ENCODE measurements at places on chromosomes 1 and 21. TPM values are rescaled to one million over a fixed set of nuclear protein-coding genes. Genes with fewer than 3 reads are reported as not detected.

- DNase-seq, result no peak
Observed at GRCh38 chr1:20603504-20604464, 14.9 kb downstream of the CDA start.

- no peak for DNase-seq
Observed at GRCh38 chr21:42130441-42130840, 59.3 kb downstream of the UMODL1 start.

GRCh38 chr1:68202239-68202832 is 30.0 kb downstream of the WLS start:
- DNase-seq, result no peak

DNA sequence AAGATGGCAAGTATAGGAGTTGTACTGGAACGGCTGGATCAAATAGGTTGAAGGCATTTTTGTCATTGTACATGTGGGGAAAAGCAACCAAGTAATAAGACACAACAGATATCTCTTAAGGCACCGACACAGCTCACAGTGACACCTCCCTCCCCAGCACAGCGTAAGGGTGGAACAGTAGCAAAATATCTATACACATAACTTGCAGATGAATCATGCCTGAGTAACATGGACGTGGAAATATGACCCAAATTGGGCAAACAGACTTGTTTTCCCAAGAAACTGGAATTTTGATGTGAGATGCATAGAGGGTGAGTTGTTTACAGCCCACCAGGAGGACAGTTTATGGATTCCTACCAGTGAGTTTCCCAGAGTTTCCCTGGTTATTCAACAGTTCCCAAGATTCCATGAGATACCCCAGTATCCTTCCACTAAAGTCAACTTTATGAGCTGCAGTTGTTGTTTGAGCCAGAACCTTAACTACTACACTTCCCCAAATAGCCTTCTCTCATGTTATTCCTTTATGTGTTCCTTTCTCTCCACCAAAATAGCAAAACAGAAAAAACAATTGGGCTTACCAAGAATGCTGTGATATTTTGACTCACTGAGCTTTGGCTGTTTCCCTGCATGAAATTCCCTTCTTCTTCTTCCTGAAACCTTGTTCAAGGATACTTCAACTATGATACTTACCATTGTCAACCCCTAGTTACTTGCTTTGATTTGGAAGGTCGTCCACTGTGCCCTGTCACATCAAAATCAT is 7.1 kb upstream of the DR1 start:
- no peak for DNase-seq

DNA sequence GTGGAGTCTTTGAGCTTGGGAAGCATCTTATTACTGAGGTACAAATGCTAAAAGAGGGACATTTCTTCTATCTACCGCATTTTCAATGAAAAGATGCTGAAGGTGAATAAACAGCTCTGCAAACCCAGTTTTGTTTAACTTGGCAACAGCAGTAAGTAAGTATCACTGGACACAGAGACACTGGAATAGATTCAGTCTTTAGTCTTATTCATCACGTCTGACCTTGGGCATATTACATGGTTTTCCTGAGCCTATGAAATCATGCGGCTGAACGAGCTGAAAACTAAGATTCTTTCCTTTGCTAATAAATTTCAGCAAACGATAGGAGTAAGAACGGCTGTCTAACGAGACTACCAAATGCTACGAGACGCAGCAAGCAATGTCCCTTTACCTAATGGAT is 207.4 kb downstream of the GABPA start:
- no peak for DNase-seq

DNA sequence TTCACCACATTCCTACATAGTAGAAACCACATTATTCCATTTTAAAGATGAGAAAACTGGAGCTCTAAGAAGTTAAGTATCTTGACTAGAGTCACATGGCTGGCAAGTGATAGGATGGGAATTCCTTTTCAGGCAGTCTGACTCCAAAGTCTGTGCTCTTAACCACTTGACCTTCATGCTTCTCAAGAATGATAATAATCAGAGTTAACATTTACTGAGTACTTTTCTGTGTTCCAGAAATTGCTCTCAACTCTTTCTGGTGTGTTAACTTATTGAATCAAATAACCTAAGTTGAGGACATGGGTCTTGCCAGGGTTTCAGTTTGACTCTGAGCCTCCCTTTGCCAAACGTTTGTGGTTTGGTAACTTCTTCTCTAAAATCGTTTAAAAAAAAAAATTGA is 169.4 kb downstream of the RASAL2 start:
- no peak for DNase-seq

- DNase-seq, result no peak
Observed at GRCh38 chr1:165456114-165456513, 11.2 kb upstream of the RXRG start.

DNA sequence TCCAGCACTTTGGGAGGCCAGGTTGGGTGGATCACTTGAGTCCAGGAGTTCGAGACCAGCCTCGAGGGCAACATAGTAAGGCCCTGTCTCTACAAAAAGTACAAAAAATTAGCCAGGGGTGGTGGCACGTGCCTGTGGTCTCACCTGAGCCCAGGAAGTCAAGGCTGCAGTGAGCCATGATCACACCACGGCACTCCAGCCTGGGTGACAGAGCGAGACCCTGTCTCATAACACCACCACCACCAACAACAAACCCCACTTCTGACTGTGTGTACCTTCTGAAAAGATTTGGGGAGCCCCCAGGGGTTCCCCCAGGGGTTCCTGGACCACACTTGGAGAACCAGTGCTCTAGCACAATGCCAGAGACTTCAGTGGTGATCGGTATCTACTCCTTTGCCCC is 29.9 kb downstream of the NUAK2 start:
- no peak for DNase-seq

DNA sequence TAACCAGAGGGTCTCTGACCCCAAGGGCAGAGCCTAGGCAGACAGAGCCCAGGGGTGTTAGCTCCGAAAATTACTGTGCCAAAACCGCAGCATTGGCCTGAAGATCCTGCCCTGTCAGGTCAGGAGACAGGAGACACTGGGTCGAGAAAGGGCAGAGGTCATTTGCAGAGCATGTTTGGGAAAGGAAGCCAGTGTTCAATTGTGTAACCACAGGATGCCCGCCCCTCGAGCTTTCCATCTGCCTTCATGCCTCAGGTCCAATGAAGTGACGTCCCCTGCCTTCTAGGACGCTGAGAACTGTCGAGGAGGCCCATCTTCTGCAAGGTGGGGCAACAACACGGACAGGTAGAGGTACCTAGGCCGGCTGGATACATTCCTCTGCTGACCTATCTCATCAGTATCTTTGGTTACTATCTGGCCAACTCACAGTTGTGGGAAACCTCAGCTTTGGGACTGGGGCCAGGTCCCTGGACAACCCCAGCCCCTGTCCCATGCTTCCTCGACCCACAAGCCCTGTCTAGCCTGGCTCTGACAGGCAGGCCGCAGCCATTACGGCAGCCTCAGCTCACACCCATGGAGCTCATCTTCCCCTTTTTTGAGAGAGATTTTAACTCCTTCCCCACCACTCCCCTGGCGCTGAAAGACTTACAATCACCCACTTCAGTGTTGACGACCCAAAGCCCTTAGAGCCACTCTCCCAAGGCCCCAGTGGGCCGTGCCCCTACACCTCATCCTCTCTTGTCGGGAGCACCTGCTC is 1.3 kb downstream of the ARL8A start:
- no peak for DNase-seq

DNA sequence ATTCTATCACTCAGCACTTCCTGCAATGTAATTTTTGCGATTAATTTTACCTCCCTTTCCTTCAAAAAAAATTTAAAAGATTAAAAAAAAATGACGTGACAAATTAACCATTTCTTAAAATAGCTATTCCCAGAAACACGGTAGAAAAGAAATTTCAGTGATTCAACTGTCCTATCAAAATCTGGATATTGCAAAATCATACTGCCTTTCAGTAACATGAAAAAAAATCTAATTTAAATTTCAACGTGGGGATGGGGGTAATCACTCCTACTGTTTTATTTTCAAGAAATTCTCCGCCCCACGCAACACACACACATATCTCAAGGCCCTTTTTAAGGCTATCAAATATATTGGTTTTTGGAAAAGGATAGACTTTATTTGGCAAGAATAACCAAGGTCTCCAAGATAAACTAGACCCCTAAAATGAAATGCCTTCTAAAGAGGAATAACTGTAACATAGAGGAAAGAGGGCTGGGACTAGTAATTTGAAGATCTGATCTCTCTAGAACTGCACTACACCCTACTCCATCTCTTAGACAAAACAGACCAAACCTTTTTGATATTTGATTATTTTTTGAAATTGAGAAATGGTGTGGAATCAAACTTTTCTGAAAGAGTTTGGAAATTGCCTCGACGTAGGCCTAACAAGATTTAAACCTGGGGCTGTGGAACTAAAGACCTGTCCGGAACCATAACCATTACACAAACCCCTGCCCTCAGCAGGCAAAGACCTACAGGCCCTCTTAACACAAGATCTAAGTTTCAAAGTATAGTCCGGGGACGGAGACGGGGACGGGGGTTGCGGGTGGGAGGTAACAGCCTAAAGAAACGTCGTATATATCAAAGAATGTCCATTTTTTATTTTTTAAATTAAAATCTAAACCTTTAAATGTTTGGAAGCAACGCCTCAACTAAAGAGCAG is 941 bp downstream of the ARNT start:
- no peak for DNase-seq

Gene KIF2C
- total RNA-seq, result 69.4 TPM

Gene HENMT1
- total RNA-seq, result 23.0 TPM

Gene IL22RA1
- total RNA-seq, result 1.1 TPM

Gene WNT4
- 0.92 TPM for total RNA-seq

Gene TCP10L
- 0.57 TPM for total RNA-seq

Gene FAM72A
- total RNA-seq, result 29.2 TPM

Gene PTPN7
- 0.33 TPM for total RNA-seq

Measured in Panc1 (cell line).